SK-MEL-5 (cell line): ENCODE measurements at places on chromosomes 7 and 10. TPM values are rescaled to one million over a fixed set of nuclear protein-coding genes. Genes with fewer than 3 reads are reported as not detected.

DNA sequence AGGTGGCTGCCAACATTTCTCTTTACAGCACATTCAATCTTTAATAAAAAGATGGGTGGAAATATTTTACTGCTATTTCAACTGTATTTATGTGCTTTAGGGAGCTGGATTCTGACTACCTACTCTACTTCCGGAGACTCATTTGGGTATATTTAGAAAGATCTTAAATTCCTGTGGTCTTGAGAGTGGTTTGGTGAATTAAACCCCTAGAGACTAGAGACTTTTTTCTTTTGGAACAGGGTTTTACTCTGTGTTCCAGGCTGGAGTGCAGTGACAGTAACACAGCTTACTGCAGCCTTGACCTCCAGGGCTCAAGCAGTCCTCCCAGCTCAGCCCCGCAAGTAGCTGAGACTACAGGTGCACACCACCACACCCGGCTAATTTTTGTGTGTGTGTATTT lies 79.0 kb upstream of the HABP2 start:
- no peak for DNase-seq

DNA sequence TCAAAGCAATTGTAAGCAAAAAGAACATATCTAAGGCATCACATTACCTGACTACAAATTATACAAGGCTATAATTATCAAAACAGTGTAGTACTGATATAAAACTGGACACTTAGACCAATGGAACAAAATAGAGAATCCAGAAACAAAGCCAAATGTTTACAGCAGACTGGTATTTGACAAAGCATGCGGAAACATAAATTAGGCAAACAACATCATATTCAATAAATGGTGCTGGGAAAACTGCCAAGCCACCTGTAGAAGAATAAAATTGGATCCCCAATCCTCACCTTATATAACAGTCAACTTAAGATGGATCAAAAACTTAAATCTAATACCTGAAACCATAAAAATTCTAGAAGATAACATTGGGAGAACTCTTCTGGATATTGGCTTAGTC lies 240.8 kb upstream of the POM121L12 start:
- DNase-seq = no peak

DNA sequence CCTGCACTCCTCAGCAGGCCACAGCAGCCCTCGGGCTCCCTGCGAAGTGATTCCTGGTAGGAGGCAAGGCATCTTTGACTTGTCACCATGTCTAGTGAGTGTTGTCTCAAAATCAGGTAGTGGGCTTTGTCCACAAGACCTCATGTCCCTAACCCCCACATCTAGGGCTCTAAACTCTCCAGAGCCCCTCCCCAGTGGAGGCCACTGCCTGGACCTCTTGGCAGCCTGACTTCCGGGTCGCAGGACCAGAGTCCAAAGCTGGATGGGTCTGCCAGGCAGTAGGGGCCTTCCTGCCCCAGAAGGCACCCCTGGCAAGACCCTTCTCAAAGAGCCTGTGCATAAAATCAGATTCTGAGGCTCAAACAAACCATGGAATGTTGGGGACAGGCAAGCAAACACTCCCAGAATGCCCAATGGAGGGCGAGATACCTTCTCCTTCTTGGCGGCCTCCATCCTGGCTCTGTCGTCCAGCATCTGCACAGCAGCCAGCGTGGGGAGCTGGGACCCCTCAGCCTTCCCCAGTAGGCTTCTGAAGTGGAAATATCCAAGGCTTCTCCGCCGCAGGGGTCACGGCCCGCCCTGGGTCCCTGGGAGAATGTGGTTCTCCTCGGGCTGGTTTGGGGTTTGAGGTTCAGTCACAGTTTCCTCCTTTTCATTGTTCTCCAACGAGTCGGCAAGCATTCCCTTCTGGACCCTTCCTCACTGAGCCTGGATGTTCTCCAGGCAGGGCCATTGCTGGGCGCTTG lies 586 bp downstream of the GCK start:
- DNase-seq = no peak

Gene MAT1A
- 63.7 and 63.8 TPM in 2 replicates for total RNA-seq

Gene ITGB8
- total RNA-seq = 57.2 and 60.1 TPM in 2 replicates

Gene GJD4
- total RNA-seq = 0.08 TPM in 1 of 2 replicates, not detected in the other

Gene ZNF365
- total RNA-seq = 1.0 and 1.6 TPM in 2 replicates

Gene DNAJC30
- 4.3 and 4.5 TPM in 2 replicates for total RNA-seq
